ENCODE measurements at places on chromosomes 3 and 15.

- H3K4me1 ChIP-seq, result no peaks in the 10 kb centered on the region
- H3K27me3 ChIP-seq, result no peaks in the 10 kb centered on the region
- no peak overlapping the region for H3K27ac ChIP-seq
- H3K36me3 ChIP-seq, result no peaks in the 10 kb centered on the region
Observed at GRCh38 chr3:18046131-18046915, 303.9 kb upstream of the TBC1D5 start.

DNA sequence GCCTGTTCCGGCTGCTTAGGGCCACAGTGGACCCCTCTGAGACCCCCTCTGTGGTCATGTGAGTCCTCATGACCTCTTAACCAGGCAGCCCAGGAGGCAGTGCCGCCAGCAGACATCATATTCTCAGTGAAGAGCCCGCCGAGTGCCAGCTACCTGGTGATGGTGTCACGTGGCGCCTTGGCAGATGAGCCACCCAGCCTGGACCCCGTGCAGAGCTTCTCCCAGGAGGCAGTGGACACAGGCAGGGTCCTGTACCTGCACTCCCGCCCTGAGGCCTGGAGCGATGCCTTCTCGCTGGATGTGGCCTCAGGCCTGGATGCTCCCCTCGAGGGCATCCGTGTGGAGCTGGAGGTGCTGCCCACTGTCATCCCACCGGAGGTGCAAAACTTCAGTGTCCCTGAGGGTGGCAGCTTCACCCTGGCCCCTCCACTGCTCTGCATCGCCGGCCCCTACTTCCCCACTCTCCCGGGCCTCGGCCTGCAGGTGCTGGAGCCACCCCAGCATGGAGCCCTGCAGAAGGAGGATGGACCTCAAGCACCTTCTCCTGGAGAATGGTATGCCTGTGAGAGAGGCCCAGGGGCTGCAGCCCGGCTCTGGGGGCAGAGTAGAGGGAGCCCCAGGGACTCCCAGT is 176.1 kb downstream of the TBC1D2B start:
- no peak for DNase-seq
- no peaks in the 10 kb centered on the region for H3K4me1 ChIP-seq
- no peaks in the 10 kb centered on the region for H3K27me3 ChIP-seq
- H3K27ac ChIP-seq, result no peak overlapping the region

DNA sequence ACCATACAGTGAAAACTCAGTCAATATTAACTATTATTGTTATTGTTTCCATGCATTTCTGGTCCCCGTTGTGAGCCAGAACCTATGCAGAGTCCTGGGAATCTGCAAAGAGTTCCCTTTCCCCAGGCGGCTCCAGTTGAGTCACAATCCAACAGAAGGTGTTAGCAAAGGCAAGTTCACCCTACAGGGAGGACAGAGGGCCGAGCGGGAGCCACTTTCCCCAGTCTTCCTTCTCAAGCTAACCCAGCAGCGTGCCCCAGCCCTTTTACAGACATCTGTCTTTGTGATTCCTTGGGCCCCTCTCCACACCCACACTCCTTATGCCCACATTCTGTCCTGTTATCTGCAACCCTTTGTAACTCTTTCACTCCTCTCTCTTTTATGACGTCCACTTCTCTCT is 13.1 kb upstream of the LTF start:
- H3K4me1 ChIP-seq, result no peaks in the 10 kb centered on the region
- DNase-seq, result no peak
- no peak overlapping the region for H3K4me3 ChIP-seq
- H3K27ac ChIP-seq, result no peak overlapping the region
- H3K27me3 ChIP-seq, result peaks cover 3% of the 10 kb centered on the region

- no peaks in the 10 kb centered on the region for H3K27me3 ChIP-seq
- no peak overlapping the region for H3K4me3 ChIP-seq
- no peak for DNase-seq
Observed at GRCh38 chr3:194532591-194532990, 45.8 kb upstream of the ATP13A3 start.

DNA sequence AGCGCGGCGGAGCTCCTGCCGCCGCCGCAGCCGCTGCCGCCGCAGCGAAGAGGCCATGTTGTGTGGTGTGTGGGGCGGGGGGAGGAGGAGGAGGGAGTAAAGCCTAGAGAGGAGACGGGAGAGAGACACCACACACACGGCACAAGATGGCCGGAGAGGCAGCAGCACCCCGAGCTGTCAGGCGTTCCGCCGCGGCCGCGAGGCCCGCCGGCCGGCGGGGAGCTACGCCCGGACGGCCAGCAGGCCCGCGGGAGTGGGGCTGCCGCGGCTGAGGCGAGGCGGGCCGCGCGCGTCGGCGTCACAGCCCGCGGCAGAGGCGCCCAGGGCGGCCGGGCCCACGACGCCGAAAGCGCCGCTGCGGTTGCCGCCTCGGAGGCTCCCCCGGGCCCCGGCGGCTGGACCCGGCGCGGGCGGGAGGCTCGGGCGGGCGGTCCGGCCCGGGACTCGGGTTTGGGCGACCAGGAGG is 17.4 kb upstream of the CHD2 start:
- peaks cover 36% of the 10 kb centered on the region for H3K4me1 ChIP-seq
- DNase-seq, result no peak
- peak overlapping the region; percentile 99 for H3K4me3 ChIP-seq

DNA sequence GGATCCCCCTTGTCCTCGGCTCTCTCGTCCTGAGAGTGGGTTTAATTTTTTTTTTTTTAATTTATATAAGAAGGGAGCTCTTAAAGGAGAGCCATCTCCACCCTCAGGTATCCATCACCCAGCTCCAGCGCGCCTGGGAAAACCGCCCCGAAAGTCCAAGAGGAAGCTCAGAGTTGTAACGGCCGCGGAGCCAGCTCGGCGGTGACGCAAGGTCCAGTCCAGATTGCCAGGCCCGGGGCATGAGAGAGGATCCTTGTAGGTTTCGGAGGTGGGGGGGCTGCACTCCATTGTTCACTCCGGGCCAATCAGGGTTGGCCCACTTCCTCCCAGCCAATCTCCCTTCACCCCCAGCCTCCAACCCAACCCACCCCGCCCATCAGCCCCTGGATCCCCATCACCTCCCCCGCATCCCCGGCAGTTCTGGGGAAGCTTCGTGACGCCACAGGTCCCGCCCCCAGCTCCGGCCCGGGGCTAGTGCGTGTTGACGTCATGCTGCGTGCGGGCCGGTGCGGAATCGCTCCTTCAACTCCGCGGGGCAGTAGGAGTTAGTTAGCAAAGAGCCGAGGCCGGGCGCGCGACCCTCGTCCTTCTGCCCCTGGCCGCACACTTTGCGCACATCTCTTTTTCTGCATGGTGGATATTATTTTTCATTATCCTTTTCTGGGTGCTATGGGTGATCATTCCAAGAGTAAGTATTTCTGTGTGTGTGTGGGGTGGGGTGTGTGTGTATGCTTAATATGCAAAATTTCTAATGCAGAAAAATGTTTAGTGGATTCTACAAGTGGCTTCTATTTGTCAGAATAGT is at the start of gene ISL2:
ISL2 (plus strand) TSS at position 520 of the 805 bp plus-strand sequence; CDS start at position 631, 111 bp downstream.
- H3K36me3 ChIP-seq, result no peaks in the 10 kb centered on the region
- H3K27ac ChIP-seq, result no peak within 1 kb of the TSS
- H3K4me1 ChIP-seq, result peaks cover 60% of the 10 kb centered on the region
